ENCODE measurements at places on chromosomes 5 and 9.

DNA sequence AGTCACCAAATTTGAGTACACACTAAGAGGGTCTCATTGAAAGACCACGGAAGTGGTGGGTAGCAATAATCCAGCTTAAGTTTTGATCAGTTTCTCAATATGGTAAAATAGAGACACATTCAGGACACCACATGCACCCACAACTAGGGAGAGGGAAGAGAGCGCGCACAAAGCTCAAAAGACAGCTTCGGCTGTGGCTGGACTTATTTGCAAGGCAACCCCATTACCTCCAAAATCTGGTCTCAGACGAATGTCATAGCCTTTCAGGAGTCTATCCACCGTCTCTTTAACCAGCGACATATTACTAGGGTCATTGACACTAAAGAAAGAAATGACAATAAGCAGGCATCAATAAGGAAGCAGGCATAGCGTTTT lies 443 bp downstream of the GABRB2 start:
- DNase-seq, result no peak

DNA sequence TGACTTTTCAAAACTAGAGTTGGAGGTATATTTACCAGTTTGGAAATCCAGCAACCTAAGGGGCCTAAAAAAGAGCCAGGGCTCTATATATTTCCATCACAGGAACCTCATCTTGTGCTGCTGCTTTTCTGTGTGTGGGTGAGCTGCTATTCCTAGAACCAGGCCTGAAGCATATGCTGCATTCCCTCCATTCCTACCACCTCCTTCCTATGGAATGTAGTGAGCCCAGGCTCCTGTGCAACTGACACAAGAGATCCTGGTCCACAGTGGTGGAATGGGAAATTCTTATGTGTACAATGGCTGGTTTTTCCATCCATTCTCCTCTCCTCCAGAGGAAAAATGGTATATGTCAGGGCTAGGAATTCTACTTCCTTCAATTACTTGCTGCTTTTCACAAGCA lies 39.1 kb downstream of the SPEF2 start:
- DNase-seq, result no peak

GRCh38 chr5:178107756-178108310 lies 5.5 kb upstream of the N4BP3 start:
- no peak for DNase-seq

DNA sequence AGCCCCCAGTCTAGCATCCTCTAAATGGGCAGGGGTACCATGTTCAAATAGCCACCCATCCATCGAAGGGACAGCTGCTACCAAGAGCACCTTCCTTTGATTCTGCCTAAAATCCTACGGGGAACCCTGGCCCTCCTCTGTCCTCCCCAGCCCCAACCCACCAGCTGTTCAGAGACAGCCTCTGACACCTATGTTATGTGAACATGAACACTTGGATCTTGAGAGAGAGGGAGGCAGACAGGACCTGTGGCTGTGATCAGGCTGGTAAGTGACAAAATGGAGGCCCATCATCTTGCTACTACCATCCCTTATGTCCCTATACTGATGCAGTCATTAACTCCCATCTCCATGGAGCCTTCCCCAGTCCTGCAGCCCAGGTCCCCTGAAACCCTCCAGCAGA lies 8.2 kb downstream of the SLC23A1 start:
- no peak for DNase-seq

GRCh38 chr5:39671561-39671961 lies 246.8 kb upstream of the DAB2 start:
- DNase-seq, result no peak

- DNase-seq, result no peak
These were observed 51.1 kb upstream of the COL5A1 start for GRCh38 chr9:134590240-134591081.

- no peak for DNase-seq
These were observed 32.9 kb upstream of the GPR151 start for GRCh38 chr5:146548781-146549449.

DNA sequence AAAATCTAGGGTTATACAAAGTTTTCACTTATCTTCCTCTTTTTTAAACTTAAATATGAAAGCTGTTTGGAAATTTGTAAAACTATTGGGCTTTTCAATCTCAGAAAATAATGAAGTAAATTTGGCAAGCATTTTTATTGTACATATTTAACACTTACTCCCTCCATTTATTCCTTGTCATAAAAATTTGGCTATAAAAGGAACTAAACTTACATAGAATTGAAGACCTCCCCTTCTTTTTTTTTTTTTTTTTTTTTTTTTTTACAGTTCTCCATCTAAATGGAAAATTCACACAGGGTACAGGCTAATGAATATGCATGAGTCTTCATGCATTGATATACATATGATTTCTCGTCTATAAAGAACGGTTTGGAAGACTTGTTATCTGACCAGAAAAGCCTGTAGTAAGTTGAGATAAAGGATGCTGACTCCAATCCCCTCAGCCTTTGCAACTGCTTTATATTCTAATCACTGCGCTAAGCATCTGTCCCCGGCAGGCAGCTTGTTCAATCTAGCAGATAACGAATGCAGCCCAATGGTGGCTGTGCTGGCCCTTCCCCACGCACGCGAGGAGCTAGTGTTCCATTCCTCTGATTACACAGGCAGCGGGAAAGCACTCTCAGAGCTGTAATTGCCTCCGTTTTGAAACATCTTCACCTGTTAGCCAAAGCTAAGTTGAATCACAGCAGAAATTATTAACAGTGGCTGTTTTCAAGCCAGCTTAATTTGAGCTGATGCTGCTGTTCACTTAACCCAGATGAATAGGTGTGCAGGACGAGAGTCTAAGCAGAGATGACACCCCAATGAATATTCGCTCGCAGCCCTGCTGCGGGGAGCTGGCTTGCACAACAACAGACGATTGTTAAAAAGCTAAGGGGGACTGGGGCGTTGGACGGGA lies 453.8 kb upstream of the ZNF608 start:
- no peak for DNase-seq

GRCh38 chr5:33049842-33050241 lies 338.7 kb downstream of the NPR3 start:
- DNase-seq, result no peak

GRCh38 chr9:131574730-131575640 lies 29.7 kb downstream of the PRRT1B start:
- no peak for DNase-seq

DNA sequence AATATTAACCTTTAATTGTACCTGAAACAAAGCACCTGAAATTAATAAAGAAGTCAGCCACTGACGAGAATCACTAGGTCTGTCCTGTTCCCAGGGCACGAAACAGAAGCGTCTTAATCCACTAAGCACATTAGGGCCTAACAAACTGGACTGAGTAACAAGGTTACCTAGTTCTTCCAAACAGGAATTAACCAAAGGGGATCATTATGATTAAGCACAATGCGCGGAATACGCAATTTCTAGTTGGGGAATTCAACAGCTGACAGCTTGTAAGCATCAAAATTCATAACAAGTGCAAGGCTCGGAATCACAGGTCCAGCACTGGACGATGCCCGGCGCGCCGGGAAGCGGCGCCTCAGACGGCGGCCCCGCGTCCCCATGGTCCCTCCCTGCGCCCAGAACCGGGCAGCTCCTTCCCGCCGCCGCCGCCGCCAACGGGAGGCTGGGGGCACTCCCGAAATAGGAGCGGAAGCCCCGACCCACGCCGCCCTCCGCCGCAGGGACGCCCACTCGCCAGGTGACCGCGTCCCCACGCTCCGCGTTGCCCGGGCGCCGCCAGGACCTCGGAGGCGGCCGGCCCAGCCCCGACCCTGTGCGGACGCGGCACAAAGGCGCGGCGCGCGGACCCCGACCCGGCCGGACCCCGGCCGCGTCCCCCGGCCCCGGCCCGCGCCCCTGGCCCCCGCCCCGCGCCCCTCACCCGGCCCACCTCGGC lies 898 bp downstream of the CAMSAP1 start:
- peak; percentile 16 for DNase-seq

DNA sequence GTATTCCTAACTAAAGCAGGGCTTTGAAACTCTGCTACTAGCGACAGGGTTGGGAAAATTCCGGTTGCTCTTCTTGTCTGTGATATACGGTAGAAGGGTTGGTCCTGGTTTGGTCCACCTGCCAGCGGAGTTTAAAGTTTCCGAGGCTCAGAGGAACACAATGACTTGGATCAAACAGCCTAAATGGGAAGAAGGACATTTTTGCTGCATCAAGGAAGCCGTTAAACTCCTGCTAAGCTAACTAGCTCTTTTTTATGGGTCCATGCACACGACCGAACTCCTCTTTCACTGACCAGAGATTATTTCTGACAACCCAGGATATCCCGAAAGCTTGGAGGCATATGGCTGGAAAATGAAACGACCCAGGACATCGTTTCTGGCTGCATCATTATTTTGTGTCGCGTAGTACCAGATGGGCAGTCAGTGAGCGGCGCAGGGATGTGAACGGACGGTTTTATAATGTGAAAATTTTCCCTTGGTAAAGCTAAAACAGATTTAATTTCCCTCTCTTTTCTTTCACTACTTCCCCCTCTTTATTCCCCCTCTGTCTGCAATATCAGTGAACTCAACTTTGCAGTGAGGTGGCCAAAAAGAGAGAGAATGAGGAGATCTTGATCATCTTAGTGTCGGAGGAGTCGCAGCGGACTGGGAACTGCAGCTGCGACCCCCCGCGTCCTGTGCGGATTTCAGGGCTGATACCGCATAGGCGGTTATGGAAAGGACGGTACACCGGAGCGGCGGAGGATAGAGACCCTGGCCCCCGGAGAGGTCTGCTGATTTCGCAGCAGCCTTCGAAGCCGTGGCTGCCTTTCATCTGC lies at the start of gene LURAP1L:
Gene LURAP1L, plus strand, starts transcription at position 160 of the 818 bp plus-strand sequence. CDS start 696 bp downstream, outside the sequence.
- no peak for DNase-seq

DNA sequence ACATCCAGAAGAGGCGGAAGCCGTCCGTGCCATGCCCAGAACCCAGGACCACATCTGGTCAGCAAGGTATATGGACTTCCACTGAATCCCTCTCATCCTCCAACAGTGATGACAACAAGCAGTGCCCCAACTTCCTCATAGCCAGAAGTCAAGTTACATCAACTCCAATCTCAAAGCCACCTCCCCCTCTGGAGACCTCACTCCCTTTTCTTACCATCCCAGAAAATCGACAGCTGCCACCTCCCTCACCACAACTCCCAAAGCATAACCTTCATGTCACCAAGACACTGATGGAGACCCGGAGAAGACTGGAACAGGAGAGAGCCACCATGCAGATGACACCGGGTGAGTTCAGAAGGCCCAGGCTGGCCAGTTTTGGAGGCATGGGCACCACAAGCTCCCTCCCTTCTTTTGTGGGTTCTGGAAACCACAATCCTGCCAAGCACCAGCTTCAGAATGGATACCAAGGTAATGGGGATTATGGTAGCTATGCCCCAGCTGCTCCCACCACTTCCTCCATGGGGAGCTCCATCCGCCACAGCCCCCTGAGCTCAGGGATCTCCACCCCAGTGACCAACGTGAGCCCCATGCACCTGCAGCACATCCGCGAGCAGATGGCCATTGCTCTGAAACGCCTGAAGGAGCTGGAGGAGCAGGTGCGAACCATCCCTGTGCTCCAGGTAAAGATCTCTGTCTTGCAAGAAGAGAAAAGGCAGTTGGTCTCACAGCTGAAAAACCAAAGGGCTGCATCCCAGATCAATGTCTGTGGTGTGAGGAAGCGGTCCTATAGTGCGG lies 130.3 kb upstream of the DMRT1 start:
- DNase-seq, result no peak

DNA sequence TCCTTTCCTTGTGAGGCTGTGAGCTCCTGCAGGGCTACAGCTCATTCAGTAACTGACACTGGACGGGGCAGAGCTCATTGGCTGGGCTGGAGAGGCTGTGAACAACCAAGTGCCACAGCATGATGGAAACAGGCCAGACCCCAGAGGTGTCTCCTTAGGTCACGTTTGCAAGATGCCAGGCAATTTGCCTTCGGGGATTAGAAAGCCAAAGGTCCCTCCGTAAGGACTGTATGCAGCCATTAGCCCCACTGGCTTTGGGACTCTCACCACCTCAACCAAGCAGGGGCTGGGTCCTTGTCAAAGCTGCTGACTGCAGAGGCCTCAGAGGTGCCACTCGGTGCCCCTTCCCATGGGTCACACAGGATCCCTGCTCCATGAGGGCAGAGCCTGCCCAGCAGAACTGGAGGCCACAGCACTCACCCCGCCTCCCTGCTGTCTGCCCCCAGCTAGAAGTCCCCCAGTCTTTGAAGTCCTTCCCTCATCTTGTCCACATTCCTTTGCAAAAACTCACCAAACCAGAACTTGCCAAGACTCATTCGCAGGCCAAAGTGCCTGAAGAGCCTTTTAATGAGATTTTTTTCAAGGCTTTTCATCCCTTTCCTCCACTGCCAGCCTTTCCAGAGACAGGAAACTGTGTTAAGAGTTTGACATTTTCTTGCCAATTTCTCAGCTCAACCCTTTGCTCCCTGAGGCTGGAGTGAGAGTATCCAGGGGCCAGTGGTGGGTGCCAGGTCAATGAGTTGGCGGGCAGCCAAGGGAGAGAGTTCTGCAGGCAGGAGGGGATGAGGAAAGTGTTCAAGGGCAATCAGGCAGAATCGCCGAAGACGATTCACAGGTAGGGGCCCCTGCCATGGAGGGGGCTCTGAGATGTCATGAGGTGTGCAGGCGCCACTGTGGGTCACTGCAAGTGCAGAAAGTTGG lies 39.7 kb upstream of the SLC25A51 start:
- DNase-seq, result no peak

DNA sequence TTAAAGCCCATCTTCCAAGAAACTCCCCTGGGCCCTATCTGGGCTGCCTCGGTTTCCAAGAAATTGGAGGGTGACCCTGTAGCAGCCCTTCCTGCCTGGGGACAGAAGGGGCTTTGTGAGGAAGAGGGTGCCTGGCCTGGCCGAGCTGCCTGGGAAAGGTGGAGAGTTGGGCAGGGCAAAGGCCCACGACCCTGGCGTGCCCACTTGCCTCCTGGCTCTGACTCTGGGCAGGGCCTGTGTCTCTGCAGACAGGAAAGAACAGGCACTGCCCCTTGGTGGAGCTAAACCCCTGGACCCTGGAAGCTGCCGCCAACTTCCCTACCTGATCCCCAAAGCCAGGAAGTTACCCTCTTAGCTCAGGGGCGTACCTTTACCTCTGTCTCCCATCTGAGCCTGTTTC lies 149.3 kb downstream of the RGS3 start:
- DNase-seq, result no peak

GRCh38 chr9:109251080-109251775 lies 69.6 kb downstream of the EPB41L4B start:
- DNase-seq, result no peak

GRCh38 chr5:168875832-168876231 lies 296.7 kb upstream of the PANK3 start:
- no peak for DNase-seq

DNA sequence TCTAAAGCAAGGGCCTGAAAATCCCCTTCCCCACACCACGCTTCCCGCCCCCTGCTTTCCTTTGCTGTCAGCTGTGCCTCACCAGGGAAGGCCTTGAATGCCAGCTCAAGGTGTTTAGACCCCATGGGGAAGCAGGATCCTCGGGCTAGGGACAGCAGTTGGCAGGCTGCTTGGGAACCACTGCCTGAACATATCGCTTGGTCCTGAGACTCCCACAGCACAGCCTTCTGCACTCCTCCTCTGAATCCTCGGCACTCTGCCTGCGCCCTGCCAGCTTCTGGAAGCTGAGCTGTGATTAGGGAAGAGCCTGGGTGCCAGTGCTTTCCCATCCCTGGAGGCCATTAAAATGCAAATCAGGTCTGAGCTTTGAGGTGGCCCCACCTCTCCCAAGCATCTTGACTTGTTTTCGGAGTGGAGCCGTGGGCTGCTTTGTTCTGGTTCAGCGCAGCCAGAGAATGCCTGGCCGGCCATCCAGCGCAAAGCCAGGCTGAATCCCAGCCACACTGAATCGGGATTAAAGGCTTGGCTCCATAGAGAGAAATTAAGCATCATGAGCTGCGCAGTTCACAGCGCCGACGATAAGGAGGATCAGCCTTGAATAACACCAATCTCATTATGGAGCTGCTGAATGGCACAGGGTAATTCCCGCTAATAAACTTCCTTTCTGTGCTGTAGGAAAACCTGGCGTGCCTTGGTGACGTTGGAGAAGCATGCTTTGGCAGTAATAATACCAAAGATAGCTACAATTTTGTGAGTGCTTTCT lies 40.0 kb downstream of the AMBP start:
- DNase-seq, result no peak

All from CD4-positive, alpha-beta T cell treated with Interleukin-17A for 1 hour (primary cell).